ENCODE measurements at places on chromosomes 4 and X.

DNA sequence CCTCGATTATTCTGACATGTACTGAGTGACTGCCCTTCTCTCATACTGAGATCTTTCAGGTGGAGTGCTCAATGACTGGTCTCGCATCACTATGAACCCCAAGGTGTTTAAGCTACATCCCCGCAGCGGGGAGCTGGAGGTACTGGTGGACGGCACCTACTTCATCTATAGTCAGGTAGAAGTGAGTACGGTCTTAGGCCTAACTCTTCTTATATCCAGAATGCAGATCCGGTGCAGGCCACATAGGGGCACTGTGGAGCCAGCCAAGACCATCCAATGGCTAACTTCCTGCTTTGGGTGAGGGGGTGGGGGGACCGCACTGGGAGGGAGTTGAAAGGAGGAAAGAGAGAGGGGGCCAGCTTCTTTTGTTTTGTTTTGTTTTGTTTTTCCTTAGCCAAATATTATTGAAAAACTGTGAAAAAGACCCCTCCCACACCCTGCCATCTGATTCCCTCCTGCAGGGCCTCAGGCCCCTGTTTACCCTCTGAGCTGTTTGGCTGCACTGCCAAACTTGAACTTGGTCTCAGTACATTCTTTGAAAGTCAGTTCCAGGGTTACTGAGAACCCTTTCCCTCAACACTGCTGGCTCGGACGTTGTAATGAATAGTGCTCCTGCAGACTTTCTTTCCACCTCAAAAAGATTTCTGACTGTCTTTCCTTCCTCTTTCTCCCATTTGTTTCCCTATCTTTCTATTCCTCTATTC, 16.2 kb downstream of the AWAT2 start:
- no peak for DNase-seq

GRCh38 chrX:133493366-133493765, 78.1 kb upstream of the GPC4 start:
- DNase-seq = no peak

DNA sequence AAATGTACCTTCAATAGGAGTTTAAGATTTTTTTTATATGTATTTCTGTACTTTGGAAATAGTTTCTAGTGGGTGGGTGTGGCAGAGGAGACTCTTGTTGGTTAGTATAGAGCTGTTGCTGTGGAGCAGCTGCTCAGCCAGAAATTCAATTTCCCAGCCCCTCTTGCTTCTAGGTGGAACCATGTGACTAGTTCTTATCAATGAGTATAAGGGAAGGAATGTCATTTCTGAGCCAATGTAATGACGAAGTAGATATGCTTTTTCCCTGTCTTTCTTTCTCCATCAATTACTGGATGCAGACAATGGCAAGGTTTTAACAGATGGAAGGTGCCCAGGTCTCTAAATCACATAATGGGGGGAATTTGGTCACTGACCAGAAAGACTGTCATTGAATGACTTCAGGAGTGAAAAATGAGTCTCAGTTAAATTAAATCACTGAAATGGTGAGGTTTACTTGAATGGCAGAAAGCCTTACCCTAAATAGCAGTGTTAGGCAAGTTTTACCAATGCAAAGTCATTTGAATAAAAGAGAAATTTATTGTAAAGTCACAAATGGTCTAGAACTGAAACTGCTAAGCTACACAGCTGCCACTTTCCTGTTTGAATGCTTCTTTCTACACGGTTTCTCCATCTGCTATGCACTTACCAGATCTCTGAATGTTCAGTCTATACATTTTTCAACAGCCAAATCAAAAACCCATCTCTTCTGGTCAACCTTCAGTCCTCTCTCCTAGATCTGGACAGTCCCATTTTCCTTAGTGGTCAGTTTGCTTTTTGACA, 795.4 kb upstream of the MAGEB2 start:
- no peak for DNase-seq

GRCh38 chr4:87803421-87803820, 4.1 kb downstream of the IBSP start:
- no peak for DNase-seq

DNA sequence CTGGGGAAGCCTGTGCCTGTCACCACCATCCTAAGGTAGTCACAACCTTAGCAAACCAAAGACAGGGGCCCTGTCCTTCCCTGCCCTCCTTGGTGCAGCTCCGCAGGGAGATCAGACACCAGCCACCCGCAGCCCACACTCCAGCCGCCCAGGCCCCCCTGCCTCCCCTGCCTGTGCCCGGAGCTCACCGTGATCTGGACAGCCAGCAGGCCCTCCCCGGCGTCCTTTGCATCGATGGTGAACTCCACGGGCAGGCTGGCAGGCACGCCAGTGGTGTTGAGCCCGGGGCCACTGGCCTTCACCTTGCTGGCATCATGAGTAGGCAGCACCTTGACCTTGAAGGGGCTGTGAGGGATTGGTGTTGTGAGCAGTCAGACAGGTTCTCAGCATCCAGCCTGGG, 16.4 kb downstream of the FLNA start:
- no peak for DNase-seq

DNA sequence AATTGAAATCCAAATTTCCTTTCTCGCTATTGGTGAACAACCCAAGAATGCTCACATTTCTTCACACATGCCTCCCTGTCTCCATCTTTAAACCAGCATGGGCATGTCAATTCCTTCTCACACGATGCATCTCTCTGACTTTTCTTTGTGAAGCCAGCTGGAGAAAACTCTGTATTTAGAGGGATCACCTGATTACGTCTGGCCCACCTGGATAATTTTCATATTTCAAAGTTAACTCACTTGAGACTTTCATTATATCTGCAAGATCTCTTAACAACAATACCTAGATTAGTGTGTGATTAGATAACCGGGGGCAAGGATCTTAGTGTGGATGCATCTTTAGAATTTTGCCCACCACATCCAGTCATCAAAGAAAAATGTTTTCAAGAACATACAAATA, 164.0 kb downstream of the TMEM47 start:
- no peak for DNase-seq

DNA sequence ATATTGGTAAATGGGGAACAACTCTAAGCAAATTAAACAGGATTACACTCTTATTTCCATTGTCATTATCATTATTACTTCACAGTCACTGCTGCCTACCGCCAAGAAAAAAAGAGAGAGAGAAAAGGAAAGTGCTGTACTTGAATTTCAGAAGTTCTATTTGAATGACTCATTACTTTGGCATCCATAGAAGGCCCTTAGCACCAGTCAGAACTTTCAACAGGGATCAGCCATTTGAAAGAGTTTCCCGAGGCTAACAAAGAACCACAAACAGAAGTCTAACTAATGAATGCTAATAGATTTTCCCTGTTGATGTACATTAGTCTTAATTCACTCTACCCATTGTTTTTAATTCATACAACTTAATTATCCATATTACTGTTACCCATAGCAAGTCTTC, 116.3 kb downstream of the SHROOM4 start:
- no peak for DNase-seq

DNA sequence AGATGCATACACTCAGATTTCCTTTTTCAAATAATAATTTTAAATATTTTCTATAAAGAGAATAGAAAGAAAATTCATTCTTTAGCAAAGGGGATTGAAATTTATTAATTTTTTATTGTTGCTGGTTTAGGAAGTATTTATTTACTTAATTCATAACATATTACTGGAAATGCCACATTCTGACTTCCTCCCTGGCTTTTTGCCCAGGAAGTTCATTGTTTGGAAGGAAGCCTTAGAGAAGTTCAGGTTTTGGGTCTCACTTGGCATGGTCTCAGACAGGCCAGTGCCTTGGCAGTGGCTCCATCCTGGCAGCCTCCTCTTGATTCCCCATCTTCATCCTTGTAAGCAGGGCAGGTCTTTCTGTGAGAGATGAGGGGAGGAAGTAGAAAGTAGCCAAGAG, 50.5 kb downstream of the IL15 start:
- no peak for DNase-seq

- DNase-seq = no peak
Observed at GRCh38 chr4:128287141-128287870, at the start of gene PGRMC2. PGRMC2 (minus strand) TSS chr4:128287813; CDS start chr4:128287790, 23 bp downstream.

- no peak for DNase-seq
Observed at GRCh38 chrX:63436865-63437264, 85.7 kb upstream of the SPIN4 start.

- no peak for DNase-seq
Observed at GRCh38 chrX:13277539-13277938, 42.3 kb downstream of the ATXN3L start.

DNA sequence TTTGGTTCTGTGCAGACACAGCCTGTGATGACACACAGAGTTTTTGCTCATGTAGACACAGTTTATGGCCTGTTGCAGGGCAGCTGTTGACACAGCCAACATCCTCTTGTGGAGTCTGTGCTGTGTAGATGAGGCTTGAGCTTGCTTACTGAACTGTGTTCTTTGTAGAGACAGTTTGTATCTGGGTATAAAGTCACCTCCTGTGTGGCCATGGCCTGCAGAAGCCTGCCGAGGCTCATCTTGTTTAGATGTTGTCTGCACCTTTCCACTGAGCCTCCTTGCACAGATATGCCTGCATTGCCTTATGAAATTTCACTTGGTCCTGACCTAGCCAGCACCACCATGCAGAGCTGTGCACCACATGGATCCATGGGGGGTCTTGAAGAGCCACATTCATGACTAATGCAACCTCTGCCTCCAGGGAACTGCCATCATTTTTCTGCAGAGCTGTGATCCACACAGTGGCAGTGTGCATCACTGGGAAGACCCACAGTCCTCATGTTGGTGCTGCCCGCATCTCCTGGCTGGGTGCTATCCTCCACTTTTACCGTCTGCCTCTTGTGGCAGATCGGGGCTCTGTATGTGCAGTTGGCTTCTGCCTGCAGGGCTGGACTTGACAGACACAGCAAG, 198.0 kb upstream of the MAMLD1 start:
- no peak for DNase-seq

DNA sequence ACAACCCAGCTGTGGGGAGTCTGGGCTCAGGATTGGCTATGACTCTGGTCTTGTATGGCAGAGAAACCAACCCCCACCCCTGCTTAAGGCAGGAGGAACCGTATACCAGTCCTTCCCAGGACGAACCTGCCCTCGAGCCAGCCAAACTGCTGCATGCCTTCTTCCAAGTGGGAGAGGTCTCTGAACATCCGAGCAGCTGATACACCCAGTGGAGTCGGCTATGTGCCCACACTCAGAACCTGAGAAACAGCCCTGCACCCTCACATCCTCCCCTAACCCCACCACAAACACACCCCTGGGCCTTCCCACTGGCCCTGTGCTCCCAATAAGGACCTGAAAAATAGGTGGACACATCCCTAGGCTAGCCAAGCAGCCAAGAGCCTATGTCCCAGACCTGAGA, 21.8 kb downstream of the C4orf33 start:
- DNase-seq = no peak

GRCh38 chr4:74501579-74501978, 56.6 kb downstream of the AREG start:
- no peak for DNase-seq

GRCh38 chr4:181528570-181529184, 714.5 kb upstream of the TENM3 start:
- DNase-seq = no peak

DNA sequence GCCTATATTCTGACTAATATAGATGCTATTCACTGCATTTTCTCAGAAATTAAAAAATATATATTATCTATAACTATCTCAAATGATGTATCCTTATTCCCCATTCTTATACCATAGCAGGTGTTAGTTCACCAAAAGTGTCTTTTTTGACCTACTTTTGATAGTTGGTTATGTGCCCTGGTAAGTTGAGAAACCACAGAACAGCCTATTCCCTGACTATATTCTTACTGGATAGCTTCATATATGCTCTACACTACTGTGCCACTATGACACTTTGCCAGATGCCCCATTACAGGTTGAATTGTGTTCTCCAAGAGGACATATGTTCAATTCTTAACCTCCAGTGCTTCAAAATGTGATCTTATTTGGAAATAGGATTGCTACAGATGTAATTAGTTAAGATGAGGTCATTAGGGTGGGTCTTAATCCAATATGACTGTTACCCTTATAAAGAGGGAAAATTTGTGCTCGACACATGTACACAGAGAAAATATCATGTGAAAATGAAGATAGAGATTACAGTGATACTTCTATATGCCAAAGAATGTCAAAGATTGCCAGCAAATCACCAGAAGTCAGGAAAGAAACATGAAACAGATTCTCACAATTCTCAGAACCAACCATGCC, 76.1 kb downstream of the LRBA start:
- DNase-seq = no peak

GRCh38 chr4:40744218-40744617, 5.5 kb upstream of the NSUN7 start:
- no peak for DNase-seq

DNA sequence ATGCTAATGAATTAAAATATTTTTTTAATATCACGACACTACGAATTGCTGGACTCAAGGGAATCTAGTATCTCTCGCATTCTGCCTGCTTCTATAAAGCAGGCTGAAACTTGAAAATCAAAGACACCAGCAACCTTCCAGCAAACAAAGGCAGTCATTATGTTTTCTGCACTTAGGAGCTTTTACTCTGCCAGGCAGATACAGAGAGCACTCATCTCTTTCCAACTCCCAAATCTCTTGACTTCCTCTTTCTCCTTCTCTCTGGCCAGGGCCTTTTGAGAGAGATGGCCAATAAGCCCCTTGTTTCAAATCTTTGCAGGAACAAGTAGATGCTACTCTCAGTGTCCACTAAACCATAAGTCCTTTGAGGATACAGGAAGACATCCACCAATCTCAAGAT, 95.2 kb upstream of the KLF3 start:
- no peak for DNase-seq

DNA sequence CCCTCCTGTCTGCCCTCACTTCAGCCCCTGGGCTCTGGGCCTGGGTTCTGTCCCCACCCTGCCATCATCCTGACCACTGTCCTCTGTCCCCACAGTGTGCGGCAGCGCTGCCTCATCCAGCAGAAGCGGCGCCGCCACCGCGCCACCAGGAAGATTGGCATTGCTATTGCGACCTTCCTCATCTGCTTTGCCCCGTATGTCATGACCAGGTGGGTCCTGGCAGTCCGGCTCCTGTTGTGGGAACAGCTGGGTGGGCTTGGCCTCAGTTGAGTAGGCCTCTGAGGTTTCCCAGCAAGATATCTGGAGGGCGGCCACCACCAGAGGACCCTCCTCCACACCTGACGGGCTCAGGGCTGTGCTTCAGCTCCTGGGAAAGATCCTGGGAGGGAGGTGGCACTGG, 2.2 kb downstream of the GPR78 start:
- DNase-seq = no peak
